ENCODE measurements at places on chromosomes 11 and 22.

- no peak for DNase-seq
Observed at GRCh38 chr22:39723899-39724351, 153.4 kb downstream of the CACNA1I start.

GRCh38 chr22:27574002-27574366 lies 227.6 kb downstream of the MN1 start:
- no peak for DNase-seq

GRCh38 chr11:43868852-43869567 lies 11.6 kb upstream of the ALKBH3 start:
- DNase-seq = no peak

GRCh38 chr11:4766420-4767043 lies 3.2 kb downstream of the OR51F1 start:
- DNase-seq = no peak

- DNase-seq = no peak
Observed at GRCh38 chr11:97354026-97354425, 964.2 kb downstream of the JRKL start.
